ENCODE measurements at places on chromosomes 6 and 20.

GRCh38 chr6:25233226-25233625, 45.9 kb upstream of the CARMIL1 start:
- DNase-seq, result no peak

- DNase-seq, result no peak
These were observed 387.8 kb upstream of the RUNX2 start for GRCh38 chr6:44940367-44940766.

DNA sequence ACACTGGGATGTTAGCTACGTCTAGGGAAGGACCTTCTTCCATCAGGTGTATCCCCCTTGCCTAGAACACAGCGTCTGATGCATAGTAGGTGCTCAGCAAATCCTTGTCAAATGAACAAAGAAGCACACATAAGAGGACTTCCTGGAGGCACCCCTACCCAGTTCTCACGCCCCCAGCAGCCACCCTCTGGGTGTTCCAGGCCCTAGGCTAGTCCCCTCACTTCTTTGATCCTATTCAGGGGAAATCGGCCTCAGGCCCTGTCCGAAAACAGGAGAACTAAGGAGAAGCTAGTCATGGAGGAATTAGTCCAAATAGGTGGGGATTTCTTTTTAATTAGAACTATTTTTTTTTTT, 84.7 kb upstream of the SIRPA start:
- no peak for DNase-seq

DNA sequence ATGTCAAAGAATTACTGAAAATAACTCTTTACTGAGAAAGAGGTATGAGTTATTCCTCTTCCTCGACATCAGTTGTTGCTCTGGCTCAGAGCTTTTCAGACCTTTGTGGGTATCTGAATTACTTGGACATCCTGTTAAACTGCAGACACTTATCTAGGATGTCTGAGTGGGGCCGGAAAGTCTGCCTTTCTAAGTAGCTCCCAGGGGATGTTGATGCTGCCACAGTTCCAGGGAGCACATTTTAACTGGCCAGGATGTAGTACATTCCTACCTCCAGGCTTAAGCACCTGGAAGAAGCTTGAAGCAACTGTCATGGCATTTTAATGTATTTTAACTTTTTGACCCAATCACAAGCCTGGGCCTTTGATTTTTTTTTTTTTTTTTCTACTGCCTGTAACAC, 265.8 kb upstream of the PLCB4 start:
- DNase-seq, result no peak

DNA sequence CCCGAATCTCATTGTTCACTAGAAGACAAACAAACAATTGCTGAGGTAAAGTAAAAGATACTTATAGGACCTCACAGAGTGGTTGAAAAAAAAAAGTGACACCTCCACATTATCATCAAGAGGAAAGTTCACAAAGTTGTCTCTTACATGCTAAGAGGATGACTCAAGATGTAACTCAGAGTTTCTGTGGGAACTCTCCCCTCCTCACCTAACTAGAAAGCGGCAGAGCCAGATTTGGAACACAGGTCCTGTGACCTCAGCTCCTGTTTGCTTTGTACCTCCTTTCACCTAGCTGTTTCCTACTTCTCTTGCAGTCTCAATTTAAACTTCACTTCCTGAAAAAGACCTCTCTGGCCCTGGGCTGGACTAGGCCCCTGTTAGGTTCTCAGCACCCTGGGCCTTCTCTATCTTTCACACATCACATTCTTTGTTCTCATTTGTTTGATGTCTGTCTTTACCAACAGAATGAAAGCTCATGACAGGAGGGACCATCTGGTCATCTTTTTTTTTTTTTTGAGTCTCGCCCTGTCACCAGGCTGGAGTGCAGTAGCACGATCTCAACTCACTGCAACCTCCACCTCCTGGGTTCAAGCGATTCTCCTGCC, 60.8 kb downstream of the CD24 start:
- no peak for DNase-seq

DNA sequence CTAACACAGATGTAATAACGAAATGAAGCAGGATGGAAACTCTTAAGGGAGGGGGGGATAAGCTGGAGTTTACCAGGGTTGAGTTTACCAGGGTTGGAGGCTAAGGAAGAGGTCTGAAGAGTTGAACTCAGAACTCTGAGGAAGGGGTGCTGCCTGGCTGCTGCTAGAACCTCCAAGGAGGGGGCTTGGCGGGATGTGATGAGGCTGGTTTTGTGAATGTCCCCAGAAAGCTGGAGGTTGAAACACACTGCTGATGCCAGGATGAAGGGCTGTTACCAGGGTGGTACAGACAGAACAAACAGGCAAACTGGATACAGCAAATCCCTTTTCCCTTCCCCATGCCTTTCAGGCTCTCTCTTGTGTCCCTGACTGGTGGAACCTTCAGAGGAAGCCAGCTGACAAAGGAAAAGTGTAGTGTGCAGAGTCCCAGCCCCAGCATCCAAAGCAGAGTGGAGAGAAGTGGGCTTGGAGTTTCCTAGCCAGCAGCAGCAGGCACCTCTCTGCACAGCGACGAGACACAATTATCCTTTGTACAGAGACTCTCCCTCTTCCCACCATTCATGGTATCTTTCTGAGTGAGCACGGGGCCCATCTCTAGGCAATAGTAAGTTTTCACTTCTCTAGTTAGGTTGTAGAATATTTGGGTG, 23.7 kb downstream of the UBE2V1 start:
- DNase-seq, result no peak

DNA sequence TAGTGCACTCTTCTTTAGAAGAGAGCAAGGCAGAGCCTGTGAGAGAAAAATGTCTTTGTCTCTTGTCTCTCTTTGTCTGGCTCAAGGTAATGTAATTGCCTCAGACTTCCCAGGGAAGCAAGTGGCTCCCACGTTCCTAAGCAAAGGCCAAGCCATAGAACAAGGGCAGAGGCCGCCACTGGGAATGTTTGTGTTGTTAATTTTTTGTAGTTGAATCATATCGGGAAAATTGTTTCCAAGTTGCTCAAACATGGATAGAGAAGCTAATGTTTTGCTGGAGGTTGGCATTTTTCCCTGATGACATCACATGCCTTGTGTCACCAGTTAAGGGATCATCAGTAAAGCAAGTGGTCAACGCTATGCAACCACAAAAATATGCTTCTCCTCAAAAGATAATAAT, 211.5 kb upstream of the FOXA2 start:
- no peak for DNase-seq

- DNase-seq, result no peak
These were observed 244.3 kb downstream of the PTPRT start for GRCh38 chr20:42945234-42945994.

DNA sequence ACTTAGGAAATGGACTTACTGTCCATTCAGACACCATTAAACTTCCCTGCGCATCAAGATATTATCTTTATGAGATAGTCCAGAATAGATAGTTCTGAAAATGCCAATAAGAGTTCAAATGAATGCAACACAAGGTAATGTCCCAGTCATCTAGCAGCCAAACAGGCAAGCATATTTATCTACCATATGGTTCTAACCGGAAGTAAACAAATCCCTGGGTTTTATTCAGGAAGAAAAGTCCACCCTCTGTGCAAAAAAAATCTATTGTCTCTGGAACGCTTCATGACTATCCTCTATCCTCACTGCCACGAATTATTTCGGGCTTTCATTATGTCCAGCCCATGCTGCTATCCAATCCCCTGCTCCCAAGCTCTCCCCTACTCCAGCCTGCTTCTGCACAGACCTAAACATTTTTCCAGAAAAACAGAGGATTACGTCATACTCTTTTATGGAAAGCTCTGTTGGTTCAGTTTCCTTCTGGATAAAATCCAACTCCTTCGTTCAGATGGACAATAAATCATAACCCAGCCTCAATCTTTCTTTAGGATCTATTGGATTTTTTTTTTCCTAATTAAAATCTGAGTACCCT, 11.4 kb downstream of the PPIL6 start:
- DNase-seq, result no peak

- no peak for DNase-seq
These were observed 282.1 kb upstream of the BMP2 start for GRCh38 chr20:6485351-6485750.

DNA sequence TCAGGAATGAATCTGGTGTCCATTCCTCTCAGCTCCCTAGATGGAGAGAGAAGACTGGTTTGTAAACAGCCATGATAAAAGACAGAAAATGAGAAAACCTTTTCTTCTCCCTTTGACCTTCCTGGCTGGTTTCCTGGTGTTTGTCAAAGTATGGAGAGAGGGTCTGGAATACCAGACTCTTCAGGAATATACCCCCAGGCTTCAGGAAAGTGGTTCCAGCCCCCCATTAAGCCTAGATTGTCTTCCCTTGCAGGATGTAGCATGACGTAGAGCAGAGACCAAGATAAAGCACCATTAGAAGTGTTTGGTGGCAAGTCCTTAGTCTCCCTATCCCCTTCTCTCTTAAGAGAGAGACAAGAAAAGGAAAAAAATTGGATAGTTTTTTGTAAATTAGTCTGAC, 51.1 kb downstream of the EIF2S2 start:
- no peak for DNase-seq

- no peak for DNase-seq
These were observed 224.0 kb upstream of the CST7 start for GRCh38 chr20:24724982-24725533.

DNA sequence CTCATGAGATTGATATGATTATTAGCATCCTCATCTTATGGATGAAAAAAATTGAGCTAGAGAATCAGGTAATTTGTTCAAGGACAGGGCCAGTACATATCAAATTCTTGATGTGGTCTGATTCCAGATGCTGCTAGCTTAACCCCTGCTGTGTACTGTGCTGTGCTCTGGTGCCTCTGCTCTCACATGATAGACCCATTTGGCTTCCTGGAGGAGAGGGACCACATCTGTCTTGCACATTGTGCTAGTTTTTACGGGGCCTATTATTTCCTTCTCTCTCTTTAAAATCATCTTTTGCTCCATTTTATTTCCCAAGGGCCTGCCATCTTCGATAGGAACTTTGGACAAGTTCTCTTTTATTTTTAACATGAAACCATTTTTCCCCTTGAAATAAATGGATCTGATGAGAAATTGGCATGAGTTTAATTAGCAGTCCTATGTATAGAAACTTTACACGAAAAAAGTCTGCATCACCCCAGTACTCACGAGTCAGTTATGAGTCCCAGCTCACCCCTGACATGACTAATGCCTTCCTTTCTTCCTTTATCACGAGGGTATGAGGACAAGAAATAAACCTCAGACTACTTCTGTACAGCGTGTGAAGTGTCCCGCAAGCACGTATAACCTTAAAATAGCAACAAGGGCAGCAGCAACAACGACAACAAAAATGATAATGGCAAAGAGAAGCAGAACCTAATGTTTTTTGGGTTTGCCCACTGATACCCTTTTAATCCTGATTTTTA, 26.5 kb downstream of the CD109 start:
- DNase-seq, result no peak

- no peak for DNase-seq
These were observed 114.1 kb downstream of the TENT5A start for GRCh38 chr6:81638366-81638765.

GRCh38 chr20:5216663-5217062, 89.9 kb downstream of the CDS2 start:
- no peak for DNase-seq

DNA sequence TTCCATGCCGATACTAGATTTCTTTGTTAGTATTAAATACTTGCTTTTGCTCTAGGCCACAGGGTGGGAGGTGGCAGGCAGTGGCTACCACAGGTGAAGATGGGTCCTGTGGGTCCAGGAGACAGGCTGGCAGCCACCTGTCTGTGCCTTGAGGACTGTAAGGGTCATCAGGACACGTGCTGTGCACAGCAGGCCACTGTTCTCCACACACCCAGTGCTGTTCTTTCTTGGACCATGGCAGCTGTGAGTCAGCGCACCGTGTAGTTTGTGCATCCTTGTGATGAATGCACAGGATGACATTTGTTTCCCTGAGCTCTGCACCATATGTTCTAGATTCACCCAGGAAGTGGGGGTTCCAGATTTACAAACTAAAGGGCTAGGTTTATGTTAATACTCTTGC, 317.0 kb downstream of the ZFAND3 start:
- no peak for DNase-seq

DNA sequence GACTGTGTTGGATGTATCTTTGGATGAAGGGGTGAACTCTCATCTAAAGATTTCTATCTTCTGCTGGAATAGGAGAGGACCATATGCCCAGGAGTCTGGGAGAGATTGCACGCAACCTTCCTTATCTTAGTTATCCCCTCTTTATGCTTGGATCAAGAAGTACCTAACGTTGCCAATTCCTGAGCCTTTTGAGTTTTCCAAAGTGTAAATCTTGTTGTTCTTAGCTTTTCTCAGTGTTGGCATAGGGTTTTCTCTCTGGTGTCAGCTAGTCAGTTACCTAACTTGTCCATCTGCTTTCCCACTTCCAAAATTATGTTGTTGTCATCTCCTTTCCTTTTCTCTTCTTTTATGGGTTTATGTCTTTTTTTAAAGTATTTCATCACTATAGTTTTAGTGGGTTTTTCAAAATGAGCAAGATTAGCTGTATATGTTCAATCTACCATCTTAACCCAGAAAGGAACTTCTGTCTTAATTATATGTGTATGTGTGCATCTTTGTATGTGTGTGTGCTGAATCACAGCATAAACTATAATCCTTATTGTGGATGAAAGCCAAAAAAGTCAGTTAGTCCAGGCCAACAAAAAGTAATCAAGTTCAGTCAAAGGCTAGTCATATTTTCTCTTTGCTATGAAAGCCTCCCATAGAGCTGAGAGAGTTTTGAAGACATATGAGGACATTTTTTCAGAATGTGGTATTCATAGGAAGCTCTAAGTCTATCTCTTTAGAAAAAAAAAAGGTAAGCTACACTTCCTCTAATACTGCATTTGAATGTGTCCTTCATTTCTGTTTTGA, 72.1 kb downstream of the KHDC1L start:
- DNase-seq, result no peak

DNA sequence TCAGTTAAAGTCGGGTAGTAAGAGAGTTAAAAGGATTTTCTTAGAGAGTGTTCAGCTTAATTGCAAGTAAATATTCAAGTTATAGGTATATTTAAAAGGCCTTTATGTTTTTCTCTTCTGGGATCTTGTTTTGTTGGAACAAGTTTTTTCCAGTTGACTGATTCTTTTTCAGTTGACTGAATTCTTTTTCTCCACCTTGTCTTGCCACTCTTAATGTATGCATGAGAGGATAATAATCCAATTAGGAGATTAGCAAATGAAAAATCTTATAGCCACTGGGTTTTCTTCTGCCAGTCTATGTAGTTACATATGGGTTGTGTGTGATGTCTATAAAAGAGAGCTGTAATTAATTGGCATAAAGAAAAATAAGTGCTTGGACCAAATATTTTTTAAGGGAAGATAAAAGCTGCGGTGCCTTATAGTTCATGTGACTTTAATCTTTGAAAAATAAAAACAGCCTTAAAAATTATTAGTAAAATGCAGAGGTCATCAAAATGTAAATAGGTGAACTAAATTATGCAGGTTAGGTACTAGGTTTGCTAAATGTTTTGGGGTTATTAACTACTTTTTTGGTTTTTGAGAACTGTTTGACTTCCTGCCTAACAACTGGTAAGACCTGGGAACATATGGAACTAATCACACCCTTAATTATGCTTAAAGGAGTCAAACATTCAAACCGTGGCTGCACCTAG, 367.2 kb downstream of the HTR1B start:
- no peak for DNase-seq

- DNase-seq, result no peak
These were observed 347.0 kb downstream of the QKI start for GRCh38 chr6:163761481-163761880.
